Activated T-helper 9 cell treated with anti-CD3 and anti-CD28 coated beads, Interleukin-2, amount 50 U/mL, for 16 hours (primary cell): ENCODE measurements at places on chromosomes 2 and 18.

- DNase-seq = no peak
Observed at GRCh38 chr2:122191331-122191730, 435.9 kb downstream of the TSN start.

DNA sequence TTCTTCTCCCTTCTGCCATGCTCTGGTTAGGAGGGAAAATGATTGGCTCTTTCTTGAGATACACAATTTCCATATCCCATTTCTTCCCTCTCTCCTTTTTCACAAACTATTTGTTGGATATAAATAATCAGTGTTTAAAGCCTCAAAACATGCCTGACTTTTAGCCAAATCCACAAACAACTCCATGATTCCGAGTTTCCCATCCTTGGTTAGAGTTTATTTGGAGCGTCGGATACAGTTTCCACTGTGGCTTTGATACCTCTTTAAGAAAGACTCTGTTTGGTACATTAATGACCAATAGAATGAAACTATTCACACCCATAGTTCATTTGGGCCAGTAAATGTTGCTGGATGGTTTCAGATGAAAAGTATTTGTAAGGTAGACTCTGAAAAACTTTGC is 5.9 kb upstream of the FHL2 start:
- no peak for DNase-seq

DNA sequence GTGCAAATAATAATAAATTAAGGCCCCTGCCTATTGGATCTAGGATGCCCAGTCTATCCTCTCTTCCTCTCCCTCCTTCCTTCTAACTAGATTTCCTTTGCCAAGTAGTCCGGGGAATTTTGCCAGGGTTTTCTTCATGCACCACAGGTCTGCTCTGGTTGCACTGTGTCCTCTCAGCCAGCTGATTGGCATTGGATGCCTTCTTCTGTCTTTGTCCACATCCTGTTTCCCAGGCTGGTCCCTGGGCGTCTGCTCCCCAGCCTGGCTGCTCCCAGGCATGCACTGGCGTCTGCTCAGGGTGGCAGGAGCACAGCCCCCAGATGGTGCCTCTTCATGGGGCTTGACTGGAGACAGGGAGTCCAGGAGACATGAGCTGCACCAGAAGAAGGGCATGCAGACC is 66.4 kb downstream of the GALR1 start:
- no peak for DNase-seq

DNA sequence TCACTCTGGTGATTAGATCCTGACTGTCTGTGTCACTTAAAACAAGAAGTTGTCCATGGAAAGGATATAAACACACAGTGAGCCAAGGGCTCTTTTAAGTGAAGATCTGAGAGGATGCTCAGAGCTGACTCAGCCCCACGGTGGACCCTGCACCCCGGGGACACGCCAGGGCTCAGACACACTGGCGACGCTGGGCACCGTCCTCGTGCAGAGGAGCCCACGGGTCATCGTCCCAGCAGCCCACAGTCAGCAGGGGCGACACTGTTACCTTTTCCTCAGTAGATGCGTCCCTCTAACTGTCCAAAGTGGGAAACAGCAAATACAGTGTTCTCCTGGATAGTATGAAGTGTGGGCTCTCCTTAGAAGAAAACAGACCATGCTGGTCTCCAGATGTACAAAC is 225.6 kb downstream of the HDAC4 start:
- DNase-seq = no peak

GRCh38 chr2:140916410-140916809 is 1214.4 kb downstream of the LRP1B start:
- DNase-seq = no peak

- no peak for DNase-seq
Observed at GRCh38 chr2:203835892-203836800, 31.4 kb upstream of the CTLA4 start.

GRCh38 chr18:10032331-10033015 is 118.7 kb downstream of the VAPA start:
- DNase-seq = no peak

DNA sequence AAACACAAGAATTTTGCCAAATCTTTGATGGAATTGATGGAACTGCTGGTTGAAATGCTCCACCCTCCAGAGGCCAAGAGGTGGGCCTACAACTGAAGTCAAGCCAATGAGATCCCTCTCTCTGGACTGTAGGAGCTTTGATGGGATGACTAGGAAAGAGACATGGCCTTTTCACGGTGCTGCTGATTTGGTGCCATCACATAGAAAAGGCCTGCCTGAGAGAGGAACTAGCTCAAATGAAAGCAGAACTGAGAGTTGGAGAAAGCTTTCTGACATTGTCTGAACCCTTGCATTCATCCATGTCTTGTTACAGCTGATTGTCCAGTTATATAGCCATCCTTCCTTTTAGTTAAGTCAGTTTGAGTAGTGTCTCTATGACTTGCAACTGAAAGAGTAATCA is 283.8 kb upstream of the LYPD1 start:
- DNase-seq = no peak

DNA sequence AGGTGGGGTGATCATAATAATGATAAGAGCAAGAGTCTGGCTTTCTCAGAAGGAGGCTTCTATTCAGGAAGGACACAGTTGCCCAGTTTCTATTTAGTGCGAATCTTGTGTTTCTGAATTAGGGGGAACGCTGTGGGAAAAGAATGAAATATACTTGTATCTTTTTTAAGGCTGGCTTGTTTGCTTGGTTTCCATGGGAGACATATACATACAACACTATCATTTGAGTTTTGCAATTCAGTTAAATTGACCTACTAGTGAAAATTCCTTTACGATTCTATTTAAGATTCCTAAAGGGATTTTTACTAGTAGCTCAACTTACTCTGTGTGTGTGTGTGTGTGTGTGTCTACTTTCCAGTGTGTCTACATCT is 24.7 kb upstream of the ANKRD62 start:
- DNase-seq = no peak

- no peak for DNase-seq
Observed at GRCh38 chr18:54964741-54965140, 5.5 kb upstream of the CCDC68 start.

DNA sequence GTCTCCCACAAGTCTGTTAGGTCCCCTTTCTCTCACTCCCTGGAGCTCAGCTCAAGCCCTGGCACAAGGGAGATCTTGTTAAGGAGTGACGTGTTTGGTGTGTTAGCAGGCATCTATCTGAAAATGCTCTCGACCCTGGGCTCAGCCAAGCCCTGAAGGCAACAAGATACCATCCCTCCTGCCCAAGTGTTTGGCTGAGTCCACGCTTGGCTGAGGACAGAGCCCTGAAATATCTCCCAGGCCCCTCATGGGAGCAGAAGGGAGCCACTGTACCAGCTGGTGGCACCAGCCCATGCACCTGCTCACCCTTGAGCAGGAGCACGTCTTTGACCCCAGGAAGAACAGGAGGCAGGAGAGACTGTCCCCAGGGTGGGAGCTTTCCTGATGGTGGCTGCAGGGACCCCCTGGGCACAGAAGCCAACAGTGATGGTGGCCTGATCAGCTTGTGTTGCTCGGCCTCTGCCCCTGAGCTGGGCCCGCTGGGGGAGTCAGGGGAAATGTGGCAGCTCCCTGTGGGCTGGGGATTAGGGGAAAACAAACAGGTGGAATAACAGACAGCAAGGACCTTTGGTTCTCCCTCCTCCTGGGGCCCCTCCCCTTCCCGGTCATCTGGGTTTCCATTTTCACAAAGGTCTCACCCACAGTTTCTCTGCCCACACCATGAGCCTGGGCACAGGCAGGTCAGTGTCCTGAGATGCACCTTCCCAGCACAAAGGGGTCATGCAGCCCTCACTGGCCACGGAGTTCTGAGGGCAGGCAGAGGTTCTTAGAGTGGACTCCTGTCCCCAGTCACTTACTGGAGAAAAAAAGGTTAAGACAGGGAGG is 91.6 kb downstream of the RHOB start:
- DNase-seq = no peak
